ENCODE measurements at places on chromosomes 4 and X. TPM values are rescaled to one million over a fixed set of nuclear protein-coding genes. Genes with fewer than 3 reads are reported as not detected.

Gene RAI2
- 8.0 TPM for polyA plus RNA-seq

Gene FRG2
- polyA plus RNA-seq, result not detected

Gene SLC49A3
- polyA plus RNA-seq, result 25.2 TPM

Gene BANK1
- polyA plus RNA-seq, result 0.43 TPM

Gene CPZ
- 8.6 TPM for polyA plus RNA-seq

Gene GUCY2F
- polyA plus RNA-seq, result not detected

Gene HNRNPD
- polyA plus RNA-seq, result 251 TPM

Gene NONO
- 300 TPM for polyA plus RNA-seq

Gene POLN
- polyA plus RNA-seq, result 3.0 TPM

Gene ADH4
- polyA plus RNA-seq, result 0.24 TPM

Gene MAB21L2
- polyA plus RNA-seq, result 0.89 TPM

Gene NEUROG2
- polyA plus RNA-seq, result 0.08 TPM

Gene SATL1
- polyA plus RNA-seq, result 0.61 TPM

Gene MAGT1
- 36.8 TPM for polyA plus RNA-seq

Gene PLAC1
- polyA plus RNA-seq, result 1.8 TPM

Gene SORBS2
- 21.3 TPM for polyA plus RNA-seq

Gene GPRASP1
- 10.4 TPM for polyA plus RNA-seq

Gene ETDA
- polyA plus RNA-seq, result not detected

Gene NOA1
- 21.3 TPM for polyA plus RNA-seq

Gene USP17L27
- not detected for polyA plus RNA-seq

Gene SHISA3
- 3.7 TPM for polyA plus RNA-seq

Gene BCLAF3
- 8.1 TPM for polyA plus RNA-seq

Gene OTC
- polyA plus RNA-seq, result not detected

Gene MAGEB1
- polyA plus RNA-seq, result not detected

Gene KLF8
- 4.7 TPM for polyA plus RNA-seq

Gene PFKFB1
- 0.82 TPM for polyA plus RNA-seq

Gene NPY1R
- polyA plus RNA-seq, result 3.1 TPM

Gene NAP1L3
- 6.1 TPM for polyA plus RNA-seq

Gene SUPT20HL2
- 0.28 TPM for polyA plus RNA-seq

Gene SFRP2
- polyA plus RNA-seq, result 35.7 TPM
